SJSA1 (cell line): ENCODE measurements at places on chromosomes 7 and 10. TPM values are rescaled to one million over a fixed set of nuclear protein-coding genes. Genes with fewer than 3 reads are reported as not detected.

The INSYN2A gene
- not detected in 2 replicates for total RNA-seq

The LBX1 gene
- not detected in 2 replicates for total RNA-seq

The JCAD gene
- 15.6 and 24.9 TPM in 2 replicates for total RNA-seq

The RBM20 gene
- total RNA-seq: 16.5 and 17.0 TPM in 2 replicates

The HOXA6 gene
- 0.79 TPM in 1 of 2 replicates, not detected in the other for total RNA-seq

DNA sequence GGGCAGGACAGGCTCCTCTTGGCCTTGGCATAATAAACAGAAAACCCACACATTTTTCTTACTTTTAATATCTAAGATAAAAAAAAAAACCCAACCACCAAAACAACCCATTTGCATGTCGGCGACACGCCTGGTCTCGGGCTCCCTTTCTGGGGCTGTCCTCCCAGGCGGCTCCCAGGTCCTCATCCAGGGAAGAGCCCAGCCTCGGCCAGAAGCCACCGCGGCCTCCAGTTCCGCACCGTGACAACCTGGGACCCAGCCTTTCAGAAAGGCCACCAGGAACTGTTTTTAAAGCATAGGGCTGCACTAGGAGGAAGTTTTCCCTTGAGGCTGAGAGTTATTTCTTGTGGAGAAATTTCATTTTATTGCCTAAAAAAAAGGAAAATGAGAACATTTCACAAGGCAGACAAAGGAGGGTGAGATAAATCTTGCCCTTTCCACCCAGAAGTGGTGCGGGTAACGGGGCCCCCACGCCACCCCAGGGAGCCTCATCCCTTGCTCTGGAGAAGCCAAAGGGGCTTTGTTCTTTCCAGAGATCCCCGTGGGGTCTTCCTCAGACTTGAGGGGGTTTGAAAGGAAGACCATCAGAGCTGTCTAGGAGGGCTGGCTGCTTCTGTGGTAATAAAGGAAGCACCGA, 39.2 kb upstream of the MKRN1 start:
- no peaks in the 10 kb centered on the region for H3K27me3 ChIP-seq
- no peak overlapping the region for H3K4me3 ChIP-seq
- H3K4me1 ChIP-seq: peaks cover 8% of the 10 kb centered on the region
- no peak for DNase-seq

- no peak overlapping the region for H3K27ac ChIP-seq
- no peaks in the 10 kb centered on the region for H3K4me1 ChIP-seq
- no peak for DNase-seq
- no peaks in the 10 kb centered on the region for H3K27me3 ChIP-seq
- H3K36me3 ChIP-seq: peaks cover 76% of the 10 kb centered on the region
Observed at GRCh38 chr10:127033216-127034033, 128.2 kb downstream of the DOCK1 start.

DNA sequence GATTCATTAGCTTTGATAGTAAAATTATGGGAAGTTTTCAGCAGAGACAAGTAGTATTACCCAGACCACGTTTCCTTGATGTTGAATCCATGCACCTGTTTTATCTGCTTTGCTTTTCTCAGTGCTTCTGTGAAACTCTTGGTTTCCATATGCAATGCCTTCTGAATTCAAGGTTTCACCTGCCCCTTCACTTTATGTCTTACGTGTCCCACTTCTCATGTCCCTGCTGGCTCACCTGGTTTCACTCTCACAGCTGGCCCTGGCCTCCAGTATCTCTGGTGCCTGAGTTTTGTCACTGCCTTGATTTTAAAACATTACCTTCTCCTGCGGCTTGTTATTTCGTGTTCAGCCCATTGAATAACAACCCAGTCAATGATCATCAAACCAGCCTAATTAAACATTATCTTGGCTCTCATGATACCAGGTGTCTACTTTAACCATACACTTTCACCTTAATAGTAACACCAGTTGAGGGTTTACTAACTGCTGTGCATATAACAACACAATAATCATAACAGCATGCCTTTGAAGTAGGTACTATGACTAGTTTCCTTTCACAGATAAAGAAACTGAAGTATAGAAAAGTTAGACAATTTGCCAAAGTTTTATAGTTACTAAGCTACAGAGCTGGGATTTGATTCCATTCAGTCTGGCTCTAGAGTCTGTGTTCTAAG, 175.7 kb upstream of the PCLO start:
- DNase-seq: no peak
- H3K4me3 ChIP-seq: no peak overlapping the region
- H3K36me3 ChIP-seq: no peaks in the 10 kb centered on the region
- H3K4me1 ChIP-seq: no peaks in the 10 kb centered on the region
- H3K27me3 ChIP-seq: peaks cover 10% of the 10 kb centered on the region

DNA sequence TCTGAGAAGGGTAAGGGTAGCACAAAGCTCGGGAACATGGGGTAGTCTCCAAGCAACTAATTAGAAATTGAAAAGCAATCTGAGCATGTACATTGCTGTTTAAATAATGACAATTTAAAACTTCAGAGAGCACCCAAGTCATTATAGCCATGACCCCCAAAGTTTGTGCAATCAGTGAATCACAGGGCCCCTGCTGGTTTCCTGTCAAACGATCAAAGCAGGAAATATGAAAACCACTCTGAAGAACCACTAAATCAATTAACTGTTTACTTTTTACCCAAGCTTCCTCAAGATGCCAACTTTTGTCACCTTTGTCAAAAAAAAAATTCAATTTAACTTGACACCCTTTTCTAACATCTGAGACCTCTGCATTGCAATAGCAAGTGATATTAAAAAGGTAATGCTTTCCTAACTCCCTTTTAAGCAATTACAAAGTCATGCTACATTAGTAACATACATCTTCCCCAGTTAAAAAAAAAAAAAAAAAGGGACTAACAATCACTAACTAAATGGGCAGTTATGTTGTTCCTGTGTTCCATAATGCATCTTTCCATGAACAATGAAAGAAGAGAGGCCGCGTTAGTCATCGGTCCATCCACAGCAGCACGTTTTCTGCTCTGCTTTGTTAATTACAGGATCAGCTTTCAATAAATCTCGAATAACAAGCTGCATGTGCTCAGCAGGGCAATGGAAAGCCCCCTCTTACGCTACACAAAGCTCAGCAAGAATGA, 80.6 kb downstream of the ETV1 start:
- no peaks in the 10 kb centered on the region for H3K4me1 ChIP-seq
- H3K27ac ChIP-seq: no peak overlapping the region
- no peaks in the 10 kb centered on the region for H3K36me3 ChIP-seq
- no peaks in the 10 kb centered on the region for H3K27me3 ChIP-seq

GRCh38 chr10:97510686-97511085, 12.0 kb downstream of the UBTD1 start:
- H3K27me3 ChIP-seq: no peaks in the 10 kb centered on the region
- H3K4me1 ChIP-seq: no peaks in the 10 kb centered on the region
- H3K4me3 ChIP-seq: no peak overlapping the region
- H3K27ac ChIP-seq: no peak overlapping the region
- no peaks in the 10 kb centered on the region for H3K36me3 ChIP-seq

GRCh38 chr7:117667456-117667855, 187.6 kb downstream of the CFTR start:
- H3K4me1 ChIP-seq: peaks cover 47% of the 10 kb centered on the region
- H3K36me3 ChIP-seq: no peaks in the 10 kb centered on the region
- no peaks in the 10 kb centered on the region for H3K27me3 ChIP-seq

DNA sequence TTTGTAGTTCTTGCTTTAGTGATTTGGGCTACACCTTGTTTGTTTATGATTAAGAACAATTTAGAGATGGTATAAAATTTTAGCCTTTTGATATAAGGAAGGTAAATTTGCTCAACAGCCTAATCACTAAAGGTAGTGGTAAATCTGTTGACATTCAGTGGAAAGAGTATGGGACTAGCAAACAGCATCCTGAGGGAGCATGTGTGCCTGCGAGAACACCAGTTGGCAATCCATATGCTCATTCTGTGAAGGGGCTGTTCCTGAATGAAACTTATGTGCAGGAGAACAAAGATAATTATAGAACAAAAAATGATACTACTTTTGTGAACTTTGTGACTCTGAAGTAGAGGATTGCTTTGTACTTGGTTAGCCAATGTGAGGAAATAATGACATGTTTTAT, 44.0 kb downstream of the CAPZA2 start:
- H3K4me3 ChIP-seq: no peak overlapping the region
- peaks cover 44% of the 10 kb centered on the region for H3K36me3 ChIP-seq
- H3K4me1 ChIP-seq: no peaks in the 10 kb centered on the region
- no peak for DNase-seq
- H3K27ac ChIP-seq: no peak overlapping the region
- no peaks in the 10 kb centered on the region for H3K27me3 ChIP-seq

GRCh38 chr7:101426303-101427011, 63.8 kb downstream of the COL26A1 start:
- DNase-seq: no peak
- no peak overlapping the region for H3K4me3 ChIP-seq
- H3K36me3 ChIP-seq: no peaks in the 10 kb centered on the region
- no peak overlapping the region for H3K27ac ChIP-seq
- no peaks in the 10 kb centered on the region for H3K4me1 ChIP-seq
- H3K27me3 ChIP-seq: peaks cover 15% of the 10 kb centered on the region; the same call in 1 of the 2 replicates

GRCh38 chr7:136533732-136534131, 334.7 kb upstream of the CHRM2 start:
- H3K36me3 ChIP-seq: no peaks in the 10 kb centered on the region
- no peak for DNase-seq
- no peak overlapping the region for H3K4me3 ChIP-seq
- no peak overlapping the region for H3K27ac ChIP-seq

GRCh38 chr10:31322647-31323046, 3.6 kb downstream of the ZEB1 start:
- DNase-seq: no peak
- no peaks in the 10 kb centered on the region for H3K27me3 ChIP-seq
- H3K36me3 ChIP-seq: peaks cover 18% of the 10 kb centered on the region
- no peak overlapping the region for H3K27ac ChIP-seq
- peaks cover 14% of the 10 kb centered on the region for H3K4me1 ChIP-seq
- no peak overlapping the region for H3K4me3 ChIP-seq

DNA sequence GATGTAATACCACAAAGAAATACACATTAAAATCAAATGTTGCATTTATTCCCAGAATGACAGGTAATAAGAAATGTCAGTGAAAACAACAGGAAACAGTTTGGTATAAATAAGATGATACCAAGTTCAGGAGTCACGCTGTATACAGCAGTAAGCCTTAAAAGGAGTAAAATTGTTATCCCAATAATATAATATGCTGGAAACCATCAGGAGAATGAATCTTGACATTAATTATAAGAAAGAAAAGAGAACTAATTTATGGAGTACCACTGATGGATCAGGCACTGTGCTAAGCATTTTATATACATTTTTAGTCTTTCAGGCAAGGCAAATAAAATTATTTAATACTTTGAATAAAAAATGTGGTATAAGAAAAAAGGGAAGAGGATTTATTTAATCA, 27.6 kb downstream of the PRKAR2B start:
- peaks cover 6% of the 10 kb centered on the region for H3K4me1 ChIP-seq
- H3K36me3 ChIP-seq: no peaks in the 10 kb centered on the region
- H3K27ac ChIP-seq: no peak overlapping the region
- no peak for DNase-seq

- 0 out of 2 replicates have a peak, but pooled peaks cover 3% of the 10 kb centered on the region for H3K4me1 ChIP-seq
- no peak overlapping the region for H3K4me3 ChIP-seq
- H3K36me3 ChIP-seq: no peaks in the 10 kb centered on the region
- no peaks in the 10 kb centered on the region for H3K27me3 ChIP-seq
- no peak for DNase-seq
- H3K27ac ChIP-seq: no peak overlapping the region
Observed at GRCh38 chr7:41817386-41817785, 114.5 kb upstream of the INHBA start.

GRCh38 chr10:33927347-33927746, 592.9 kb upstream of the NRP1 start:
- DNase-seq: no peak
- no peaks in the 10 kb centered on the region for H3K4me1 ChIP-seq
- H3K36me3 ChIP-seq: no peaks in the 10 kb centered on the region

DNA sequence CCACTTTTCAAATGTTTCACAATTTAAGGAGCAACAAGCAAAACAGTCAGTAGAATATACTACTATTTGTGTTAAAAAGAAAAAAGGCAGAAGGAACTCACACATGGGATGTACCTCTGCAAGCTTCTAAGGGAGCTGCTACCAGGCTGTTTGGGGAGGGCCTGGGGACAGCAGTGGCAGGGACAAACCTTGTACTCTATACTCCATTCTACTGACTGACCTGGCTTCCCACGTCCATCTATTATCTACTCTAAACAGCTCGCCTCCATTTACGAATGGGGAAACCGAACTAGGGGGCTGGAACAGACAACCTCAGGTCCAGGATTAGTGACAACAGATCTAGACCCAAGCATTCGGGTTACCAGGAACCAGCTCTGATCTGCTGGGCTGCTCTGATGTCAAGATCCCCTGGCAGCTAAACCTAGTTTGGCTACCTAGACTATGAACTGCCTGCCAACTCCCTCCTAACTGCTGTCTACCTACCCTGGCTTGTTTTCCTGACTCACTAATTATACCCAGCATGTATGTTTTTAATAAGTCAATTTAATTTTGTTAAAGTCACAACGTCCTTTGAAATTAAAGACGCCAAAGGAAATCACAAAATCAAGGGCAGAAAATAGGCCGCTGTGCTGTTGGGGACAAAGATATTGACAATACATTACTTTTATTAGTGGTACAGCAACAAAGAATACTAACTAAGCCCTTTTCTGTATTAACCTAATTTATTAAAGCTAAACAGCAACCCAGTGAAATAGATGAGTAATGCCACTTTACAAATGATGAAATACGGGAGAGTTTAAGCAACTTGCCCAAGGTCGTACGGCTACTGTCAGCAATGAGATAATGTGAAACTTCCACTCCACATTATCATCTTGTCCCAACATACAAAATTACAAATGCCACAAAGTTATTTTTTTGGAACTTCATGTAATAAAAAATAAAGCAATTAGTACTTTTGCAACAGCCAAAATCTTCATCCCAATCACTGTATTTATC, 5.3 kb downstream of the PSAP start:
- H3K36me3 ChIP-seq: peaks cover 1% of the 10 kb centered on the region
- no peaks in the 10 kb centered on the region for H3K27me3 ChIP-seq
- peaks cover 23% of the 10 kb centered on the region for H3K4me1 ChIP-seq
- H3K27ac ChIP-seq: no peak overlapping the region

- 0 out of 2 replicates have a peak, but pooled peaks cover 8% of the 10 kb centered on the region for H3K36me3 ChIP-seq
- H3K4me1 ChIP-seq: peaks cover 23% of the 10 kb centered on the region
- H3K27ac ChIP-seq: no peak overlapping the region
Observed at GRCh38 chr10:89426230-89426868, 12.0 kb downstream of the IFIT5 start.

- no peaks in the 10 kb centered on the region; the same call in 1 of the 2 replicates for H3K4me1 ChIP-seq
- H3K27me3 ChIP-seq: no peaks in the 10 kb centered on the region
- no peak for DNase-seq
- H3K4me3 ChIP-seq: no peak overlapping the region
- no peak overlapping the region for H3K27ac ChIP-seq
Observed at GRCh38 chr7:24241206-24241605, 42.8 kb upstream of the NPY start.

- H3K4me3 ChIP-seq: no peak overlapping the region
- H3K36me3 ChIP-seq: 0 out of 2 replicates have a peak, but pooled peaks cover 2% of the 10 kb centered on the region
- no peaks in the 10 kb centered on the region for H3K27me3 ChIP-seq
- no peak for DNase-seq
- H3K27ac ChIP-seq: no peak overlapping the region
Observed at GRCh38 chr7:36283181-36283580, 106.5 kb upstream of the ANLN start.
